CD4-positive, alpha-beta T cell treated with Interleukin-21 for 1 hour (primary cell): ENCODE measurements at places on chromosomes 11 and 22.

DNA sequence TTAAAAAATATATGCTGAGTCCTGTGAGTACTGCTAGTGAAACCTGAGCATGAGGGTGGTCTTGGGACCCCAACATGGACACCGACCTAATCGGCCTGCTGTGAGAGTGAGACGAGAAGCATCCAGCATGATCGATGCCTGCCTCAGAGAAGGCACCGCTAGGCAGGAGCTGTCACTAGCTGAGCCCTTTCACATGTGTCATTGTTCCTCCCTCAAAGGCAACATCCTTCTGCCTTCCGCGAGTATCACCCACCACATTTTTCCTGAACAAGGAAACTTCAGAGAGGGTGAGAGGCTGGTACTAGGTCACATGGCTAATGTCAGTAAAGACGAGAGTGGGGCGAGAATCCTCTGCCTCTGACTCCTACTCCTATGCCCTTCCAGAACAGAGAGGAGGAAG, 35.6 kb downstream of the AP1B1 start:
- no peak for DNase-seq

DNA sequence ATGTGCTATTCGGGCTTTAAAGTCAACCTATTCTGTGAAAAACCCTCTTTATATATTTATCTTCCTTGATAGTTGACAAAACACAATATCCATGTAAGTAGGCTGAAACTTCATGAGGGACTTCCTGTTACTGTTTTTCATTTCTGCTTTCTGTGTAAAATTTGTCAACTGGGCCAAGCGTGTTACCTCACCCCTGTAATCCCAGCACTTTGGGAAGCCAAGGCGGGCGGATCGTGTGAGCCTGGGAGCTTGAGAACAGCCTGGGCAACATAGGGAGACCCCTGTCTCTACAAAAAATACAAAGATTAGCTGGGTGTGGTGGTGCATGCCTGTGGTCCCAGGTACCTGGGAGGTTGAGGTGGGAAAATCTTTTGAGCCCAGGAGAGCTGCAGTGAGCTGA, 66.5 kb upstream of the SLC25A18 start:
- DNase-seq = no peak

DNA sequence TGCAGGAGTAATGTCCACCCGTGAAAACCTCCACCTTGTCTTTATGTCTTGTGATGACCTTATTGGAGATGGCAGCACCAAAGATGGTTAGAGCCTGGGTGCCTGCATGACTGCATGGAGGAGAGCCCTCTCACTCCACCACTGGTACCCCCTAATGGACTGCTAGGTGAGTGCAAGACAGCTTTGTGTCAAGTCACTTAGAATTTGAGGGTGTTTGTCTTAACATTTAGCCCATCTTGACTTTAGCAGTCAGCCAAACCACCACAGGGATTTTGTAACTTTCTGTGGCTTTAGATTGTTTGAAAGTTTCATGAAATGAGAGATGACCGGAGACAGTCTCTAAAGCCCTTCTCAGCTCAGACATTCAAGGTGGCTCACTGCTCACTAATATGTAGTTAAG, 232.9 kb upstream of the NCAM1 start:
- DNase-seq = no peak

- DNase-seq = no peak
Measured at GRCh38 chr22:48738204-48738980, 1089.3 kb downstream of the BRD1 start.

GRCh38 chr11:69141742-69142141, 14.0 kb upstream of the SMIM38 start:
- no peak for DNase-seq
